DMS 273 treated with DMSO at 0.1 percent for 48 hours (cell line): ENCODE measurements at places on chromosomes 5 and 9.

DNA sequence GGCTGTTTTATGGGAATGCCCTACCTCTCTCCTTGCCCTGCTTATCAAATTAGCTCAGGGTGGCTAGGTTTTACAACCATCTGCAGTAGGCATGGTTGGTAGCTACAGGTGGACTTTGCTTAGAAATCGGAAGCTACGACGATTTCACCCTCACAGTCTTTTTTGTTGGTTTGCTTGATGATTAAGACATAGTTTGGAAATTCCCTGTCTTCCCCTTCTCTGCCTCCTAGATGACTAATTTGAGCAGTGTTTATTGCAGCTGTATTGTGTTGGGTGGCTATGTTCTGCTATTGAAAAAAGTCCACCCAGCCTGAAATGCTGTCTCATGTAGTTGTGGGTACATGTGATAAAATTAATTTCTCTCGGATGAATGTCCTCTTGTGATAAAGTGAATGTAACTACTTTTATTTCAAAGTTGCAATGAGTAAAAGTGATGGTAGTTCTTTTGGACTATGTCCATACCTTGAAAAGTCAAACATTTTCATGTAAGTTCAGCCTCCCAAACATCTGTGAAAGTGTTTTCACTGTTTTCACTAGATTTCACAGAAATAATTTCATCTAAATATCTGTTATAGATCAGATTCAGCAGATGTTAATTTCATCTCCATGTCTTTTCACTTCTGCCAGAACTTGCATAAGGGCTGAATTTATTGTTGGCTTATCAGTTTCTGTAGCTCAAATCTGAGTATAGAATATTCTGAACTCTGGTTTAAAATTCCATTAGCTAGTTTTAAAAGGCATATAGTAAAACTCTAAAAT is 37.3 kb upstream of the FYB1 start:
- no peak for DNase-seq

- DNase-seq = no peak
Measured at GRCh38 chr5:43010935-43011315, 29.2 kb downstream of the ANXA2R start.

- no peak for DNase-seq
Measured at GRCh38 chr5:35954175-35954574, 15.8 kb upstream of the CAPSL start.

GRCh38 chr9:103627731-103628130 is 466.4 kb upstream of the SMC2 start:
- no peak for DNase-seq
